ENCODE measurements at places on chromosomes 5 and 9.

- no peak for DNase-seq
These were observed 18.8 kb upstream of the PTBP3 start for GRCh38 chr9:112352209-112352608.

DNA sequence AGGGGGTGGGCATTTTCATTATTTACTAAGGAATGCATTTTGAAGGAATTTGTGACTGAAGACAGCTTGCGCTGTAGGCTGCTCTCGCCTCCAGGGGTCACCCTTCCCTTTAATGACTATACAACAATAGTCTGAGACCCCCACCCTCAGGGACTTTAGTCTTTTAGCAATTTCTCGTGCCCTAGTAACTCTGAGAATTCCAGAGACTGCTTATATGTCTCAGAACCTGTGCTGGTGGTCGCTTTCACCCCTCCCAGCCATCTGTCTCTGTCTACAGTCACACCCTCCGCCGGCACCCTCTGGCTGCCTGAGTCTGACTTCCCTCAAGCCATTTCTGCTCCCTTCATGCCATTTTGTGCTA, 671.4 kb downstream of the NR2F1-AS1 start:
- no peak for DNase-seq

GRCh38 chr5:72692651-72693442, 123.6 kb upstream of the TNPO1 start:
- DNase-seq, result no peak

GRCh38 chr5:32182463-32183063, 8.4 kb upstream of the GOLPH3 start:
- DNase-seq, result no peak

DNA sequence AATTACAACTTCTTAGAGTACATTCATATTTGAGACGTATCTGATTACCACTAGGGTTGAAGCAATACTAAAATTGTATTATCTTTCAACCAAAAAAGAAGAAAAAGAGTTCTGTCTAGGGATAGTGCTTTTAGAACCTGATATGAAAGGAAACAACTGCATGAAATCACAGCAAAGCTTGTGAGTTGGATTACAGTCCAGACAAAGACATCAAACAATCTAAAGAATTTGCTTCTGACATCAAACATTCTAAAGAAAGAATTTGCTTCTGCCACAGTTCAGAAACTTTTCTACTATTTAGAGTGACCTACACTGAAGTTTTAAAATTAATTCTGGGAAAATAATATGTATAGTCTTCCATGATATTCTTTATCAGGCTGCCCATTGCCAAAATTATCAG, 1141.1 kb upstream of the ACO1 start:
- no peak for DNase-seq

GRCh38 chr5:94705427-94705826, 87.0 kb downstream of the SLF1 start:
- DNase-seq, result no peak

GRCh38 chr5:153824909-153825308, 213.8 kb downstream of the FAM114A2 start:
- DNase-seq, result no peak

DNA sequence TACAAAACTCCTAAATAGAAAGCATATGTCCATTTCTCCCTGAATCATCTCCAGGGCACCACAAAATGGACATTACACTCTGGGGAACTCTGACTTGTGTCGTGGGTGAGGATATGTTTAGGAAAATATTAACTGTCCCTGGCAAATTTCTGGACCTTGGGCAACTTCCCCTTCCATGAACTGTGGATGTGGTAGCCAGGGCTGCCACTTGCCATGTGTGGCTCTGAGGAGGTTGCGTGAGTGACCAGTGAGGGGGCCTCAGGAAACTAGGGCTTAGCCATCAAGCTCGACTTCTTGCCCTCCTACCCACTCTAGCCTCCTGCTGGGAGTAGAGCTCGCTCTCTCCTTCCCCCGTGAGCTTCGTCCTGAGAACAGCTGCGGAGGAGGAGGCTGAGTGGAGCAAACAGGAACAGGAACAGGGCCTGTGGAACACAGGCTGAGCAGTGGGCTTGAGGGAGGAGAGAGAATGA, 13.8 kb upstream of the STC2 start:
- DNase-seq, result peak; percentile 60

- DNase-seq, result no peak
These were observed 81.8 kb upstream of the FANCC start for GRCh38 chr9:95399261-95399660.

DNA sequence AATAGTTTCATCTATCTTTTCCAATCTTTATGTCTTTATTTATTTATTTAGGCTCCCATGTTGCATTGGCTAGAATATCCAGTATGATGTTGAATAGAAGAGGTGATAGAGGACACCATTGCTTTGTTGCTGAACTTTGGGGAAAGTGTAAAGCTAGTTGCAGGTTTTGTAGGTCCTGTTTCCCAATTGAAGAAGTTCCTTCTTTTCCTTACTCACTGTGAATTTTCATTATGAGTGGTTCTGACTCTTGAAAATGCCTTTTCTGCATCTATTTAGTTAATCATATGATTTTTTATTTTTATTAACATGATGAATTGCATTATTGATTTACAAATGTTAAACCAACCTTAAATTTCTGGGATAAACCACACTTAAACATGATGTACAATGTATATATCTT, 58.9 kb upstream of the NR3C1 start:
- DNase-seq, result no peak

DNA sequence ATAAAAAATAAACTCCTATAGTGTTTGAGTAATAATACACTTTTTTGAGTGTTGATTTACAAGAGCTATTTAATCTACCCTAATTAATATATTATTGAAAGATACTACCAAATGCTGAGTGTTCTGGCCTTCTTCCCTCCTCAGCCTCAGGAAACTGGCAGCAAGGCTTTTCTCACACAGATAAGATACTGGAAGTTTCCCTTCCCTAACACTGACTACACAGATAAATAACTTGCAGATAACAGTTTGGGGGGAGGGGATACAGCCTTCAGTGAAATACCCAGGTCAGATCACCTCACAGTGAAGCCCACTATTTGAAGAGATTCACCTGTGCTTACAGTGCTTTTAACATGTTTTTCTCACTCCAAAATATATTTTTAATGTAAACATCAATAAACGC, 1.6 kb upstream of the NIPSNAP3A start:
- DNase-seq, result no peak

- DNase-seq, result no peak
These were observed 32.8 kb upstream of the MCTP1 start for GRCh38 chr5:95317687-95318086.

DNA sequence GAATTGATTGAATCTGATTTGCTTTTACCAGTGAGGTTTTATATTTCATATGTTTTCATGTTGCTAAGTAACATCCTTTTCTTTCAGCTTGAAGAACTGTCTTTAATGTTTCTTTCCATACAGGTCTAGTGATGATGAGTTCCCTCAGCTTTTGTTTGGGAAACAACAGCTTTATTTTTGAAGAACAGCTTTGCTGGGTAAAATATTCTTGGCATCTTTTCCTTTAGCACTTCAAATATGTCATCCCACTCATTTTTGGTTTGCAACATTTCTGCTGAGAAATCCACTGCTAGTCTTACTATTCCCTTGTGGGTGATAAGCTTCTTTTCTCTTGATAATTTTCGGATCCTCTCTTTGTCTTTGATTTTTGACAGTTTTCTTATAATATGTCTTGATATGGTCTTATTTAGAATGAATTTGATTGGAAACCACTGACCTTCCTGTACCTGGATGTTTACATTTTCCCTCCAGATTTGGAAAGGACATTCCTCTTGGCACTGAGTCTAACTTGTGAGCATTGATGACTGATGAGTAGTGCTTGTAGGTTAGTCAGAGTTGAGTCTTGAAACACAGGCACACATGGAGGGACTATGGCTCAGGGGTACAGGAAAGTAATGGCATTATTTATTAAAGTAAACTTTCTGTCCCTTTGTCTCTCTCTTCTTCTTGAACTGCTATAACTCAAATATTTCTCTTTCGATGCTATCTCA, 220.3 kb downstream of the SPATA31D1 start:
- no peak for DNase-seq

DNA sequence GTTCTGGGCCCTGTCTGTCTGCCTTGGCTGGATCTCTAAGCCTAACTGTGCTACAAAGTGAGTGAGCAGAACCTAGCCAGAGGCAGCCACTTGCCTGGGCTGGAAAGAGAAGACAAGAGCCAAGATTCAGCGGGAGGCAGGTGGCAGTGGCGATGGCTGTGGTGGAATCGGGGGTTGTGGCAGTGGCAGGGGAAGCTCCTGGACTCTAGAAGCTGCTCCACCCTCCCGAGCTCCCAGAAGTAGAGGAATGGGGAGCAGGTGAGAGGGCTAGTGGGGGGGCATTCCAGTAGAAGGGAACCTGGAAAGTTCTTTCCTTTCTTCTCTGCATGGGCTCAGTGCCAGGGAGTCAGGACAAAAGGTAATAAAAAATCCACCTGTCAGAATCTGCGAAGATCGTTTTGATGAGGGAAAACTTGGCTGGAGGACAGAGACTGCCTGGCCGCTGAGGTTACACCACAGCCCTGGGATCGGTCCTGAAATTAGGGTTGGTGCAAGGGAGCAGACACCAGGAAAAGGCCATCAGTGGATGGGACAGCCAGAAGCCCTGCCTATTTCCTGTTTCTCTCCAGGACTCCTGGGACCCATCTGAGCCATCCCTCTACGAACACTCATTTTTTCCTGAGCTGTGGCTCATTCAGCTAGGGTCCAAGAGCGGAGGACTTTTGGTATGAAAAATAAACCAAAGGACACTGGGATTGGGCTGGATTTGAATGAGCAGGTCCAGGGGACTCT, 1.6 kb downstream of the CRAT start:
- no peak for DNase-seq

- no peak for DNase-seq
These were observed 580.4 kb upstream of the KLF4 start for GRCh38 chr9:108069991-108070390.

- no peak for DNase-seq
These were observed 18.8 kb upstream of the SLC6A3 start for GRCh38 chr5:1464096-1464446.

GRCh38 chr5:83306572-83307241, 164.8 kb upstream of the VCAN start:
- DNase-seq, result no peak

DNA sequence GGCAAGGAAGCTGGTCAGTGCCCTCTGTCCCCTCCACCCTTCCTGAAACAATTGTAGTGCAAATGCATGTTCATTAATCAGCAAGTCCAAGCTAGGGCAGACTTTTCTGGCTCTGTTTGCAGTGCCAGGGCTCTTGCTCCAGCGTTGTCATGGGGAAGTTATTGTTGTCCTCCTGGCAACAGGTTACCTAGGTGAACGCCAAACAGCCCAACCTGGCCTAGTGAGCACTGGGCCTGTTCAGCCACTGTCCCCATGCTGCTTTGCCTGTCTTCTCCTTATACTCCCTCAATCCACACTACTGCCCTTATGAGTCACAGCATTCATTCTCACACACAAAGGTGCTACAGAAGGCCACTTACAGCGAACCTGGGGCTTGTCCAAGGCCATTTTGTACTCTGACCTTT, 34.5 kb upstream of the GLIS3 start:
- DNase-seq, result no peak

DNA sequence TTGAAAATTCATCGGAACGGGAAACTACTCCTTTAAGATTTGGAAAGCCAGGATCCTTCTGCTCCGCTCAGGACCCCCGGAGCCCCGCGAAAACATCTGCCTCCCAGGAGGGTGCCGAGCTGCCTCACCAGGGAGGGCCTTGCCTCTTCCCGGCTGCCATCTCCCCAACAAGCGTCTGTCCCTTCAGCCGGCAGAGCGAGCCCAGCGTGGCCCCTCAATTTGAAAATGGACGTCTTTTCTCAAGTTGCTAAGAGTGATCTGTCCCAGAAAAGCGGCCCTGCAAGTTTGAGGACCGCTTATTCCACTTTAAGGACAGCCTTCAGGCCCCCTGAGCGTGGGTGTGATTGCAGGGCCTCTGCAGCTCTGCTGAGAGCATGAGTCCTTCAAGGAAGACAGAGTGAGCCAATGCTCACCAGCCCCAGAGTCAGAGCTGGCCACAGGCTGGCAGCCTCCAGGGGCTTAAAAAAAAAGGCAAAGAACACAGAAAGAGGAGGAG, 101.3 kb downstream of the PHF2 start:
- peak; percentile 33 for DNase-seq

GRCh38 chr5:149450199-149450598, 71.1 kb upstream of the IL17B start:
- DNase-seq, result no peak

DNA sequence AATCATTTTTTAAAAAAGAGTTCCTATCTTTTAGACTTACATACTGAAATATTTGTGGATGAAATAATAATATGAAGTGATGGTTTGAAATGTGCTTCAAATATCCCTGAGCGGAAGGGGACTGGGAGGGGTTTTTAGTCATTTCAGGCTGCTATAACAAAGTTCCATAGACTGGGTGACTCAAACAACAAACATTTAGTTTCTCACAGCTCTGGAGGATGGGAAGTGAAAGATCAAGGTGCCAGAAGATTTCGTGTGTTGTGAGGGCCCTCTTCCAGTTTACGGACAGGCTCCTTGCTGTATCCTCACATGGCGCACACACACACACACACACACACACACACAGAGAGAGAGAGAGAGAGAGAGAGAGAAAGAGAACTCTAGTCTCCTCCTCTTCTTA, 27.1 kb upstream of the TEX10 start:
- DNase-seq, result no peak

- DNase-seq, result peak; percentile 72
These were observed 46.2 kb upstream of the DENND4C start for GRCh38 chr9:19184144-19184917.

GRCh38 chr9:100066539-100066938, 32.3 kb downstream of the ERP44 start:
- DNase-seq, result no peak

DNA sequence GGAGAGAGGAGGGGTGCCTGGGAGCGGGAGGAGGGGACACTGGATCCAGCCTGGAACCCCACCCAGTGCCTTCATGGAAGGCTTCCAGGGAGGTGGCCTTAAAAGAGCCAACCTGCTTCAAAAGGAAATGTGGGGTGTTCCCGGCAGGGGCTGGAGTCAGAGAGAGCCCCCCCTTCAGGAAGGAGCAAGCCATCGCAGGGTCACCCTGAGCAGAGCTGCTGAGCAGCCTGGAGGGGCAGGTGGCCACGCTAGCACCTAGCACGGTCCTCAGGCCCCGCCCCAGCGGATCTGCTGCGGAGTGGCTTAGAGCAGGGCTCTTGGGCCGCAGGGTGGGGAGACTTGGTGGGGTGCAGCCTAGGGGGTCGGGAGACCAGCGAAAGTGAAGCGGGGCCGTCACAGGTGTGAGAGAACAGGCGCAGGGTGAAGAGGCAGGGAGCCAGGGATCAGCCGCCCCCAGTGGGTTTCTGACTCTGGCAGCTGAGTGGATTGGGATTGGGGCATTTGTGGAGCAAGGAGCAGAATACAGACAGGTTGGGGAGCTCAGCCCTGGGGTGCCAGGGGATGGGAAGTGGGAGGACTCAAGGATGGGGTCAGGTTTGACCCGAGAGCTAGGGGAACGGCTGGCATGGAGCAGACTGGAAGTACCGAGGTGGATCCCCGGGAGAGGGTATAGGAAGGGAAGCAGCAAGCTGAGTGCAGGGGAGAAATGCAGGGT, 1.5 kb downstream of the LCN2 start:
- no peak for DNase-seq

DNA sequence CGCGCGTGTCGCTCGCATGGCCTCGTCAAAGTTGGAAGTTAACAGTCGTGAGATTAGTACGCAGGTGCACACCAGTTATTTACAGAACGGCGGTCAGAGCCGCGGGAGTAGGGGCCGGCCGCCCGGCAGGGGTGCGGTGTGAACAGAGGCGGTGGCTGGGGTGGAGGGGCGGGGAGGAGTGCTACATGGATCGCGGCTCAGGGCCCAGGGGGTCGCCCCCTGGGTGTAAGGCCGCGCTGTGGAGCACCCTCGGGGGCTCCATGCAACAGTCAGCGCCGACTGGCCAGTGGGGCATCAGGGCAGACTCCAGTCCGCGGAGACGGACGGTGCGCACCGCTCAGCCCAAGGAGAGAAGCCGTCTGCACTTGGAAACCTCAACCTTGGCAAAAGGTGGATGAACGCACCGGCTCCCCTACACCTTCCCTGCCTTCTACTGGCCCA, 60.3 kb downstream of the ZNF354C start:
- DNase-seq, result peak; percentile 34

Data from left forelimb (tissue), 1 donor.